Activated CD8-positive, alpha-beta T cell treated with anti-CD3 and anti-CD28 coated beads, Interleukin-2, amount 10 ng/mL, durations not matched to agents 7 days and 5 days (primary cell): ENCODE measurements at places on chromosomes 11 and 22. TPM values are rescaled to one million over a fixed set of nuclear protein-coding genes. Genes with fewer than 3 reads are reported as not detected.

- no peak for DNase-seq
Measured at GRCh38 chr22:47163856-47164513, 401.5 kb downstream of the TBC1D22A start.

DNA sequence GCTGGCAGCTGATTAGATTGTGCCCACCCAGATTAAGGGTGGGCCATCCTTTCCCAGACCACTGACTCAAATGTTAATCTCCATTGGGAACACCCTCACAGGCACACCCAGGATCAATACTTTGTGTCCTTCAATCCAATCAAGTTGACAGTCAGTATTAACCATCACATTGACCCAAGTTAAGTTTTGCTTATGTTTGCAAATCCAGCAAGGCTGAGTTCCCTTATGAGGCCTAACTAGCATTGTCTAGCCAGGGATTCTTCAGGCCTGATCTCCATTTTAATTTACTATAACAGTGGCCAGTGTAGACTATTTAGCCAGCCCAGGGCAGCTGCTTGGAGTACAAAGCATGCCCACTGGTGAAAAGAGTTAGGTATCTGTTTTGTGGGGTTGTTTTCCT lies 2.3 kb upstream of the KCTD14 start:
- no peak for DNase-seq

DNA sequence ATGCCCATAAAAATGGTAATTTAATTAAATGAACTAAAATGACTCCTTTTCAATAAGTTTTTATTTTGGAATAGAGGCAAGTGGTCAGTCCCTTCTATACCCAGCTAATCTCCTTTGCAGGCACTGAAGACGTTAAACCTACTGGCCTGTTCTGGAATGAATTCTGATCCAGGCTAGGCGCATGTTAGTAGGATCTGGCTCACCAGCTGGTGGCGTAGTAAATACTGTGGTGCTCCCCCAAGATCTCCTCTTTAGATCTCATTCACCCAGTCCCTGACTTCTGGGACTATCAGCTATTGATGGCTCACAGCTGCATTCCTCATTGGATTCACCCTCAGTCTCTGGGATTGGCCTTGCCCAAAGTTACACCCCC lies 173.7 kb upstream of the DDI1 start:
- no peak for DNase-seq

DNA sequence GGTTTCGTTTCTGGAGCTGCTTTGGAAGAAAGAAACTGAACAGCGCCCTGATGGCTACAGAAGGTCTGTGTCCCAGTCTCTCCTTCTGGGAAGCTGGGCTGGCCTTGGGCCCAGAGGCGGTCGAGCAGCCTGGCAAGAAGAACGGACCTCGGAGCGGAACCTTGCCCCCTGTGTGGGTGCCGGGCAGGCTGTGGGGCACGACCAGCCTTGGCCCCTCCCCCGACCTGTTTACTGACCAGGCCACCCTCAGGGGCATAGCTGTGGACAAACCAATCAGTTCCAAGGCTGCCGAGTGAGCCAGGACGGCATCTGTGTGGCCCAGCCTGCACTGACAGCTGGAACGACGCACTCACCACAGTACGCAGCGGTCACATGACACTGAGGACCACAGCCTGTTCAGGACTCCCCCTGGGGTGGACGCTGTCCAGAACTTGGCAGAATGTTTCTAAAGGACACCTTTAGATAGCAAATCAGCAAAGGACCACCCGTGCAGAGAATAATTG lies 7.2 kb downstream of the PIM3 start:
- no peak for DNase-seq

- no peak for DNase-seq
Measured at GRCh38 chr11:61342207-61342803, 9.3 kb downstream of the TKFC start.

The PHETA2 gene
- total RNA-seq, result 1.9 TPM

The TENM4 gene
- not detected for total RNA-seq

DNA sequence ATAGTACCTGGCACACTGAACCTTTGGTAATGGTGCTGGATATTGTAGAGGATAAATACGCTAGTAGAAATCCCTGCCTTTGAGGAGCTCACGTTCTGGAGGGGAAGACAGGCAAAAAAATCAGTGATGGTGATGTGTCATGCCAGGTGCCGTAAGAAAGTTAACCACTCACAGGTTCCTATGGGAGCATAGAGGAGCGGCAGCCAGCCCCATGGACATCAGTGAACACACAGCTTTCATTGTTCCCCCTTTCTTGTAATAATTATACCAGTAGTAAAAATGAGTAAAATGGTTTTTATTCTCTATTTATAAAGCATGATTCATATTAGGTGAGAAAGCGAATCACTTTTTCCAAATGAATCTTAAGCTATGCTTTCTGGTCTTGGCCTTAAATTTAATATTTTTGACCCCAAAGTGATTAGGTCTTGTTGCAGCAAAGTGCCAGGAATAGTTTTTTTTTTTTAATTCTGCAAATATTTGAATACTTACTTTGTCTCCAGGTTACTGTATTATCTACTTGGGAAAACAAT lies 57.9 kb downstream of the UVRAG start:
- no peak for DNase-seq

DNA sequence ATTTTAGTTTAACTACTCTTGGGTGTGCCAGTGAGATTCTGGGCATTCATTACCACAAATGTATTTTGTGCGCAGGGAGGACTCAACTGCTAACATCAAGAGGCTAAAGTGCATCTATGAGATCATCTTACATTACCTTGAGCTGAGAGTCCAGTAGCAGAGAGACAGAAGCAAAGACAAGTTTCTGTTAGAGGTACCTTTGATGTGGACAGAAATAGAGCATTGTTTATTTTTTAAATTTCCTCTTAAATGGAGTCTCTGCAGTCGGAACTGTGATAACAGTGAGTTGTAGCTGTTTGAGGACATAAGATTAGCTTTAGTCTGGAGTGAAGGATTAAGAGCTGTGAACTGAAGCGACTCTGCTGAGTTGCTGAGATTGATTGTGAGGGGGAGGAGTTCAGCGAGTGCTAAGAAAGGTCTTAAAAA lies 297.0 kb downstream of the CADM1 start:
- DNase-seq, result no peak

The IL10RA gene
- 202 TPM for total RNA-seq

- no peak for DNase-seq
Measured at GRCh38 chr22:48945621-48946458, 881.8 kb downstream of the BRD1 start.

DNA sequence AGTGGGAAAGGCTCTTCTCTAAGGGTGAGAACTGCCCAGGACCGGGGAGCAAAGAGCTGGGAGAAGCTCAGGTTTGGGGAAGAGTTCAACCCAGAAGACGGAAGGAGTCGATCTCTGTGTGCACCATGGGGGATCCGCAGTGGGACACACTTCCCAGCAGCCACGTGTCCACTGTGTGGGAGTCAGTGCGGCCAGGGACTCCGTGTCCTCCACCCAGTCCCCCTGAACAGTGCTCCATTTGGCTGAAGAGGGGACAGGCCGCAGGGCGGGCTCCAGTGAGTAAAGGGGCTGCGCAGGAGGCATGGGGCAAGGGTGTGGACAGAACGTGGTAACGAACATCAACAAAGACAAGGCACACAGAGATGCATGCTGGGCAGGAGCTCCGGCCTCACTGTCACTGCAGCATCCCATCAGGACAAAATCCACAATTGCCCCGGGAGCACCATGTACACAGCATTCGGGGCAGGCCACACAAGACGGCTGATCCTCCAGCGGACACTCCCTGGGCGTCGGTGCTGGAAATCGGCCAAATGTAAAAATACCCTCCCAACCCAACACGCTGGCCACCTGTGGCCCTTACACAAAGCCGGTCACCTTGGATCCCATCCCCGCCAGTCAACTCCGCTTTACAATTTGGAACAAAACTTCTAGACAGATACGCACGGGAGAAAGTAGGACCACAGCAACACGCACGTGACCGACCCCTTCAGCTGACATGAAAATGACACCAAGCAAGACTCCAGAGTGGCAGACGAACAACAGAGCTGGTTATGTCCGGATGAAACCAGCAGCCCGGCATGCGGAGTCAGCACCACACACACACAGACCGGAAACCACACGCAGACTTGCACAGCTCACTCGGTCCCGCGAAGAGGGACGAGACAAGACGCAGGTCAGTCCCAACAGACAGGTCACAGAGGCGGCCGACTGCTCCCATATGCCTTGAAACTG lies 366.8 kb downstream of the SHANK2 start:
- no peak for DNase-seq

DNA sequence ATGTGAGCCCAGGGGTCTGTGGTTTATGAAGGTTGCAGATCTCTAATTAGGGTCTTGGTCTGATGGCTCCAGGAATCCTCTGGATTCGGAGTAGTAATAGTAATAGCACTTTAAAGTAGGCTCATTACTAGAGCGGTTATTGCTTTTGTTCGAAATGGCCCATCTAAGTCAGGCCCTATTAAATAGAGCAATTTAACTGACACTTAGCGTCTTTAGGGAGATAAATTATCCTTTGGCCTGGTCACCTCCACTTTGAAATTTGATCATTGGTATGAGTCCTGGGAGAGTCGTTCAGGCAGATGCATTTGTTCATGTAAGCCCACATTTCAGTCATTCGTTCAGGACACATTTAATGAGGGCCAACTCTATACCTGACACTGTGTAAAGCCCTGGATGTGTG lies 54.8 kb downstream of the LDLRAD3 start:
- no peak for DNase-seq

- DNase-seq, result peak; percentile 48
Measured at GRCh38 chr22:38989466-38989865, 7.3 kb downstream of the APOBEC3B start.

DNA sequence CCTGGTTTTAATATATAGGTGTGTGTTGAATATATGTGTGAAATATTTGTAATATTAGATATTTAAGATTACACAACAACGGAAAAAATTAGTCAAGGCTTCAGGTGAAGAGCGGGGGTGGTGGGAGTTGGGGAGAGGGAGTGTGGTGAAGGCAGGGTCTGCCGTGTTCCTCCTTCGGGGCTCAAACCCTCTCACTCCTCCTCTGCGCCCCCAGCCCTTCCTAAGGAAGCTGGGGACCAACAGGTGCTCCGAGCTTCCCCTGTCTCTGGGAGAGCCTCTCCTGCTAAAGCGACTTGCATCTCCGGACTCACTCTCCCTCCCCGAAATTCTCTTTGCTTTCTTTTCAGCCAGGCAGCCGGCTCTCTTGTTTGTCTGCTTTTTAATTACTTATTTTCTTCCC lies 960 bp upstream of the CADM1 start:
- DNase-seq, result no peak

The APOBEC3C gene
- total RNA-seq, result 147 TPM

DNA sequence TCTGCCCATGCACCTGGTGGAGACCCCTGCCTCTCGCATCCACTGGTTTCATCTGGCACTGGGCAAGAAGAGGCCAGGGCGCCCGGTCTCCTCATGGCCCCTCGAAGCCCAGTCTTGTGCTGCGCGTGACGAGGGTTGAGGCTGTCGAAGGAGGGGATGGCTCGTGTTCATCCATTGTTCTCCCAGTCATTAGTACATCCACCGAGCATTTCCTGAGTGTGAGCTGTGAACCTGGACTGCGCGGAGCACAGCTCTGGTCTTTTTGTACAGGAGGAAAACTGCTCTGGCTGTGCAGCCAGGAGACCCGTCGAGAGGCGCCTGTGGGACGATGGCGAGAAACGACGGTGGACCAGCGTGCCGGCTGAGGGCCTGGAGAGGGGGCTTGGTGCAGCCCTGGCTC lies 6.8 kb downstream of the CACNA1I start:
- no peak for DNase-seq

DNA sequence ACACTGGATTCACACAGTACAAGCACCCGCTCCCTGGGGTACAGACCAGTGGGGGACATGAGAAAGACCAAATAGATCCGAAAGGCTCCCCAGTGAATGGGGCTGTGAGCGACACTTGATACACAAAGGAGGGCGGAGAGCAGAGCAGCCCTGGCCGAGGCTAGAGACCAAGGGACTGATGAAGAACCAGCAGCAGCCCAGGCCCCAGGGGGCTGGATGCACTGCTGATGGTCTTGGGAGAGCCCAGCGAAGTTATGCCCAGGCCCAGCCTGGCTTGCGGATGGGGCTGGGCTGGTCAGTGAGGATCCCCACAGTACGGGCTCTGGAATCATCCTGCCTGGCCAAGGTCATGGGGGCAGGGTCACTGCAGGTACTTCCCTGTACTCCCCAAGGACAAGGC lies 23.2 kb downstream of the ARHGAP1 start:
- no peak for DNase-seq

DNA sequence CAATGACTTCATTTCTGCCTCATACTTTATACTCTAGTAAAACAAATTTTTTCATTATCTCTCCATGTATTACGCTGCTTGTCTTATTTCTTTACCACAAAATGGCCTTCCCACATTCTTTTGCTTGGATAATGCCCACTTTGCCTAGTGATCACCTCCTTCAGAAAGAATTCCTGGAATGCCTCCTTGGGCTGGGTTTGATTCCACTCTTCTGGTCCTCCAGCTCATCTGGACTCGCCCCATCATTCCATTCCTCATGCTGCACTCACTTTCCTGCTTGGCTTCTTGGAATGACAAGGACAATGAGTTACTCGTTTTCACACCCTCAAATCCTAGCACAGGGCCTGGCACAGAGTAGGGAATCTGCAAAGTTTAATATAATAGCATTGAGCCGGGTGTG lies 475.1 kb upstream of the LARGE1 start:
- DNase-seq, result no peak

DNA sequence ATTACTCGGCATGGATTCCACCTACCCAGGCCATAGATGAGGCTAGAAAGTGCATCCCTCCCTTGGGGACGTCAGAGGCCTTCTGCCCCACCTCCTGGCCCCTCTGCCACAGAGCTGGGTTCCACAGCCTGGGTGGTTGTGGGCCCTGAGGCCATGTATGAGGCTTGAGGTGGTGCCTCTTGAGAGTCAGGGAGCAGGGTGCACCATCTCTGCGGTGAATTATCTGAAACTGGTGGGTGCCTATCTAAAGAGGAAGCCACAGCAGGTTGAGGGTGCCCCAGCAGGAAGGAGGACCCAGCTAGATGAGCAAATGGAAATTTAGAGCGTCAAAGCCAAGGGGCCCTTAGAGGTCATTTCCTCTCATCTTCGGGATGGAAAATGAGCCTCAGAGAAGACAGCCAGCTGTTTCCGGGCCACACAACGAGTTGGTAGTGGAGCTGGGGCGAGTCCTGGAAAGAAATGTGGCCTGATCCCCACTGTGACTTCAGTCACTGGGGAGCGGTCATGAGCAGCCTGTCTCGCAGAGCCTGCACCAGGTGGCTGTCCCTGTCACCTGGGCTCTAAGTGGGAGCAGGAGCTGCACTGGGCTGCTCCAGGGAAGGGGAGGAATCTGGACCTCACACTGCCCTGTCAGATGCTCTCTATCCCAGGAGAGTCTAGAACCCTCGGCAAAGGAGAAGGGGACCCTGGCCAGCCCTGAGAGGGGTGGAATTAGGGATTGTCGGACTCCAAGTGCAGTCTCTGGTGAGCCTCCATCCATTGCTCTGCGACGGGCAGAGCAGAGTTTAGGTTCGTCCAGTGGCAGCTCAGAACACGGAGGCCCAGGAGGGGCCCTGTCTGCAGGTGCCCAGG lies 7.3 kb downstream of the ADORA2A start:
- peak; percentile 93 for DNase-seq

- no peak for DNase-seq
Measured at GRCh38 chr11:77139201-77139600, 11.2 kb downstream of the MYO7A start.

- DNase-seq, result no peak
Measured at GRCh38 chr11:84518631-84519183, 1108.4 kb downstream of the DLG2 start.

The MUC5B gene
- total RNA-seq, result not detected
